CD4-positive, alpha-beta T cell treated with Interleukin-15 for 1 hour (primary cell): ENCODE measurements at places on chromosomes 4 and X.
A peak's percentile ranks its signal among the peaks of the same experiment; 100 is the strongest.

- DNase-seq, result peak; percentile 100
Measured at GRCh38 chrX:318739-319578, at the start of gene GTPBP6. GTPBP6 (minus strand) TSS chrX:318796; CDS start chrX:318787, 9 bp downstream.

- no peak for DNase-seq
Measured at GRCh38 chr4:22874334-22874912, 181.7 kb downstream of the GBA3 start.

- no peak for DNase-seq
Measured at GRCh38 chr4:100875296-100876068, 357.7 kb upstream of the EMCN start.

GRCh38 chr4:101171747-101172146 lies 175.6 kb downstream of the PPP3CA start:
- DNase-seq, result no peak

- DNase-seq, result no peak
Measured at GRCh38 chr4:4852591-4853362, 6.7 kb upstream of the MSX1 start.

- DNase-seq, result no peak
Measured at GRCh38 chr4:150023489-150023888, 54.8 kb upstream of the DCLK2 start.

- DNase-seq, result no peak
Measured at GRCh38 chr4:7003176-7003878, 39.8 kb upstream of the TADA2B start.

DNA sequence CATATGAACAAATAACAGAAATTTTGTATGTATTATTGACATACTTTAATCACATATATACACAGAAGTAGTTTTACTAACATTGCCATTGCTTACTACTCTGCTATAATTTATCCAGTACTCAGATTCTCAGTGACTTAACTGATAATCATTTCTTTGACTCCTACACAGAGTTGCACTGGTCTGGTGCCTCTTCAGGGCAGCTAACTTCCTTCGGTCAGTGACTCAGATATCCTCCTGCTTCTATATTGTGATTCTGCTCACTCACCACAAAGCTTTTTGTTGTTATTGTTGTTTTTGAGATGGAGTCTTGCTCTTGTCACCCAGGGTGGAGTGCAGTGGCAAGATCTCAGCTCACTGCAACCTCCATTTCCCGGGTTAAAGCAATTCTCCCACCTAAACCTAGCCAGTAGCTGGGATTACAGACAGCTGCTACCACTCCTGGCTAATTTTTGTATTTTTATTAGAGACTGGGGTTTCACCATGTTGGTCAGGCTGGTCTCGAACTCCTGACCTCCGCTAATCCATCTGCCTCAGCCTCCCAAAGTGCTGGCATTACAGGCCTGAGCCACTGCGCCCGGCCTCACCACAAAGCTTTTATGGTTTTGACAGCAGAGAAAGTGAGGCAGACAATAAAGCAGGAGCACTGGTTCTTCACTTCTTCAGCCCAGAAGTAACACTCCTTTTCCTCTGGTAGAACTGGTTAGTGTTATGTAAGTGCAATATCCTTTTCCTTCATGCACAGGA lies 499.3 kb downstream of the EPHA5 start:
- DNase-seq, result no peak

DNA sequence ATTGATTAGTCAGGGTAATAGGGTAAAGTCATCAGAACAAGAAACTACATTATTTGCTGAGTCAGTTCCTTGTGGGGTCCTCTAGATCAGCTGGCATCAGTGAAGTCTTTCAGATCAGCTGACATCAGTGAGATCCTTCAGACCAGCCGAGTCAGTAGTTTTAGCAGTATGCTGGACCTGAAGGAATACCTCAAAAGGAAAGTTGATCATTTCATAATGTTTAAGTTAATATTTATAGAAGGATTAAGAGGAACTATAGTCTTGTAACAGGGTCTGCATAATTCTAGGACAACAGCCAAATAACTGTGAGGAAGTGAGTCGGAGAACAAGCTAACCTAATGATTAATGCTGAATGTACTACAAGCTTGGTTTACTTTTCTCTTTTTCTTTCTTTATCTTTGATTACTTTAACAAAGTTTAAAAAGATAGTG lies 958 bp upstream of the UGT2B7 start:
- DNase-seq, result no peak

GRCh38 chr4:99846891-99847290 lies 30.3 kb downstream of the DAPP1 start:
- no peak for DNase-seq

GRCh38 chr4:7228734-7229133 lies 36.4 kb downstream of the SORCS2 start:
- DNase-seq, result no peak

- no peak for DNase-seq
Measured at GRCh38 chr4:67593741-67594175, 35.2 kb downstream of the STAP1 start.

DNA sequence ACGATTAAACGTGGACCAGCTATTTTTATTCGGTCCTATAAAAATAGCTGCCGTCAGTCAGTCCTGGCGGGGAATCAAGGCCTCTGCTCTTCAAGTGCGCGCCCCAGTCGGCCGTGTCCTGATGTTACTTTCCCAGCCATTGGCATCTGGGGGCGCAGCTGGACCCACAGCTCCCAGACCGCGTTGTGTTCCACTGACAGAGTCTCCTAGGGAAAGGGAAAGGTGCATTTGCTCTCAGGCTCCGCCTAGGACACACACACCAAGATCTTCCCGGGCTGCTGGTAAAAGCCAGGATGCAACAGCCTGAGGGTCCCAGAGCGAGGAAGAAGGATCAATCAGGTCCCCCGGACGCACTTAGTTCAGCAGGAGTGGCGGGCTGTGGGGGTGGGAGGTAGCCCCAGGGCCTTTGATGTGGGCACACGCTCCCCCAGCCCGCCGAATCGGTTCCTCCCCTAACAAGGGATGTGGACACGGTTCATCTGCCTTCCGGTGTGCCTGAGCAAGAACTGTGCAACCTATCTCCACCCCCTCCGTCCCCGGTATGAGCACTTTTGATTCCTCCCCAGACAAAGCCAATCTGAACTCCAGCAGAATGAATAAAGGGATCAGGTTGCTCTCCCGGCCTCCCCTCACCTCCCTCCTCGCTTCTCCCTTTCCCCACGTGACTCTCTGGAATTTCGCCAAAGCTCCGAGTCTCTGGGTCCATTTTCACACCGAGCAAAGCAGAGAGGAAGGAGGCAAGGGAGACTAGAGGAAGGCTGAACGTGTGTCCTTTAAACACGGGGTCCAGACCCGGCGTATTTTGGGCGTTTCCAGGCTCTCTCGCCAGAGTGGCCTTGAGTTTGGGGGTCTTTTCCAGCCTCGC lies 626 bp upstream of the FRAS1 start:
- no peak for DNase-seq

DNA sequence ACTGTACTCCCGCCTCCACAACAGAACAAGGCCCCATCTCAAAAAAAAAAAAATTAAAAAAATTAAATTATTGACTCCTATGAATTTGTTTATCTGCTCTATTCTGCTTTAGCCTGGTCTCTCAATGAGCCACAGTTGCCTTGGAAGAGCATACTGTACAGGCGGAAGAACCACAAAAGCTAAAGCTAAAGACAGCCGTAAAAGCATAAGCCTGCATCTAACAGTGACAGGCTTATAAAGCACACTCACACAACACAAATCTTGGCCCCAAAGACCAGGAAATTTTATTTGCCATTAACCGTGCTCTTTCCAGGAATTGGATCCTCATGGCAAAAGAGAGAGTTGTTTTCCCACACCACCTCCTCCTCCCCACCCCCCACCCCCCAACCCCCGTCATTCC lies 53.5 kb upstream of the KLF3 start:
- DNase-seq, result no peak

DNA sequence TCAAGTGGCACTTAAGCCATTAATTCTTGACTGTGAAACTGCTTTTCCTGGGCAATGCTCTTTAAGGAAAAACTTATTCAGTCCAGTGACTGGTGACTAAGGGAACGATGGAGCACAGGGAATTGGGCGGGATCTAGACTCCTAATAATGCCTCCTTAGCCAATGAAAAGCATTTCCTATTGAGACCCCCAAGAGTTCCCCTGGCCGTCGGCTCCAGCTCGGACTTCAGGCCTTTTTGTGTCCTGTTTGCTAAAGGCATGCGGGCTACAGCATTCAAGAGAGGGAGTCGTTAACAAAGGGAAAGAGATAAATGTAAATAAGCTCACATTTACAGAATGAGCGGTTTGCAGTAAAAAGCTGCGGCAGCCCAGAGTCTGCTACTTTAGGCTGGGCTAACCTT lies at the start of gene LPAR4:
TSS of gene LPAR4 (plus strand) at position 232 of the 400 bp plus-strand sequence. CDS start 7,150 bp downstream, outside the sequence.
- no peak for DNase-seq

DNA sequence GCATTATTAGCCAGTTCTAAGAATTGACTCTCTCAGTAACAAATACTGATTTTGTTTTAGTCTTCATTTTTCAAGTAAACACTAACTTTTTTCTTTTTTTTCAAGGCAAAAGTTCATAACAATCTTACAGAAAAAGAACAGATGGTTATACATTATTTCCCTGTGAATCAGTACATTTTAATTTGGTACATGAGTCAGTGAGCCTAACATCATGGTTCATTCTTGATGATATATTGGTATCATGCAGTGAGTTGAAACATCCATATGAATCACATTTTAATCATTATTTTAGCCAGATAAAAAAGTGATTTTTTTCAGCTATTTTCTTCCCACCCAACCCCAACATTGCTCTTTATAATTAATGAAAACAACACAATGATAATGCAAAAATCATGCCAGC lies 184.3 kb upstream of the TACR3 start:
- DNase-seq, result no peak

GRCh38 chrX:130848763-130849162 lies 54.2 kb downstream of the ENOX2 start:
- no peak for DNase-seq

DNA sequence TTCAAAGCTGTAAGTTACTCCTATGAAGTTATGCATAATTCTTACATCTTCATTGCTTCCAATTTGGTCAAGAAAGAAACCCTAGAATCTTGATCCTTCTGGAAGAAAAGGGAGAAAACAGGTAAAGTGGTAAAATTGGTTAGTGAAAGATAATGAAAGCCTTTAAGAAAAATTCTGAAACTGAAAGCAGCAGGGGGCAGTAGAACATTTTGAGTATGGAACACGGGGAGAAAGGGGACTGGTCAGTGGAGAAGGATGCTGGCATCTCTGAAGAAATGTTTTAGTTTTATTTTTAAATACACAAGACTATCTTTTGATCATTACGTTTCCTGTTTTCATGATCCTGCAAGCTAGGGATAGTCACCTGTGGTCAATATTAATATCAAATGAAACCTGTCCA lies 54.3 kb downstream of the SLIT2 start:
- DNase-seq, result no peak

GRCh38 chr4:85268961-85269360 lies 206.0 kb upstream of the ARHGAP24 start:
- no peak for DNase-seq

- no peak for DNase-seq
Measured at GRCh38 chr4:55169352-55169961, 44.1 kb upstream of the KDR start.

DNA sequence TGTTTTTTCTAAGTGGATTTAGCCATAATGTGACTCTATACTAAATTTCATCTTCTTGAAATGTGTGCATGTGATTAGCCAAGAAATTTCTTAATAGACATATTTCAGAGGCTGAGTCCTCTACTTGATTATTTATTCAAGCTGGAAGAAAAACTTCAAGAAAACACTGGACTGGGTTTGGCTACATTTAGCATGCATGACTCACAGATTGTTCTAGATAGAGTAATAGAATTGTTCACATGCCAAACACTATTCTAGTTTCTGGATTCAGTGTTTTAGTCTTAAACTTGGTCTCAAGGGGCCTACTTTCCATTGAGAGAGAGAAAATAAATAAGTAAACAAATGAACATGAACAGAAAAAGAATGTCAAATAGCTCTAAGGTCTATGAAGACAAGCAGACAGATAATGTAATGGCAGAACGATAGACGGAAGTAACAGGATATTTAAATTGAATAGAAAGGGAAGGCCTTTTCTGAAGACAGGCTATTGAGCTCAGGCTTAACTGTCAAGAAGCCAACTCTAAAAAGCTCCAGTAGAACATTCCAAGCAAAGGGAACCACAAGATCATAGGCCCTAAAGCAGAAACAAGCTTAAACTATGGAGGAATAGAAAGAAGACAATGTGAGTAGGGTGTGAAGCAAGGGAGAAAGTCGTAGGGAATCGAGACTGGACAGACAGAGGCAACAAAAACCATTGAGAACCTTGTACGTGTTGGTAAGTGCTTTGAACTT lies 104.6 kb downstream of the TMEM144 start:
- DNase-seq, result no peak

GRCh38 chrX:155957843-155958242 lies 39.7 kb upstream of the IL9R start:
- DNase-seq, result no peak

GRCh38 chrX:12965131-12965940 lies 9.6 kb upstream of the TMSB4X start:
- DNase-seq, result no peak

GRCh38 chr4:106450249-106450648 lies 81.7 kb upstream of the GIMD1 start:
- DNase-seq, result no peak

- no peak for DNase-seq
Measured at GRCh38 chrX:69555481-69556041, 51.4 kb downstream of the NALF2 start.

GRCh38 chr4:112128452-112128851 lies 16.8 kb upstream of the FAM241A start:
- DNase-seq, result no peak

- no peak for DNase-seq
Measured at GRCh38 chrX:110180176-110180927, 137.5 kb downstream of the AMMECR1 start.

GRCh38 chrX:100328351-100328750 lies 81.7 kb downstream of the PCDH19 start:
- no peak for DNase-seq

GRCh38 chrX:40736170-40736505 lies 796 bp upstream of the MED14 start:
- DNase-seq, result no peak

DNA sequence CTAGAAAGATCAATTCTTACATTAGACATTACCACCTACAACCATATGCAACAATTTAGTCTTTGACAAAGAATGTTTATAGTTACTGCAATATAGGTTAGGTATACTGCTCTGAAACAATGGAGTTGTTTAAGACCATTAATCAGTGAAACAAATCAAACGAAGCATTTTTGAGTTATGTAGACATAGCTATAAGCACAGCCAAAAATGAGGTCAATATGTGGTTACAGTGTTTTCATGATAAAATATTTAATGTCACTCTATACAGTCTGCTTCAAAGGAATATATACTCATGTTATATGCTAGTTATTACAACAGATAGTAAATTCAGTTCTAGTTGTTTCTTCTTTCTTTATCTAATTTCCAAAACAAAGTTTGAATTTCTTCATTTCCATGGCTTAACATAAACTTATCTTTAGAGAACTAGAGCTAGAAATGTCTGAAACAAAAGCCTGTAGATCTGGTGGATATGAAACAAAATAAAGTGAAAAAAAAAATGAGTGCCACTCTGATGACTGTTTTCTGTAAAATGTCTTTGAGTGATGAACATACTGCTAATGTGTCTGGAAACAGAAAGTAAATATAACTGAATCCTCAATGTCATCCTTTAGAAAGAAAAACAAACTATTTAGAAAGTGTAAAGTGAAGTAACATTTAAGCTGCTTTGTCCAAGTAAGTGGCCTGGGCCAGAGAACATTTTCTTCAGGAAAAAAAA lies 809.0 kb downstream of the FAT4 start:
- DNase-seq, result no peak

GRCh38 chrX:82362550-82362949 lies 1145.5 kb upstream of the POU3F4 start:
- no peak for DNase-seq
